ENCODE measurements at places on chromosomes 13 and 19.

- DNase-seq = no peak
These were observed 31.8 kb downstream of the GSX1 start for GRCh38 chr13:27824121-27824520.

DNA sequence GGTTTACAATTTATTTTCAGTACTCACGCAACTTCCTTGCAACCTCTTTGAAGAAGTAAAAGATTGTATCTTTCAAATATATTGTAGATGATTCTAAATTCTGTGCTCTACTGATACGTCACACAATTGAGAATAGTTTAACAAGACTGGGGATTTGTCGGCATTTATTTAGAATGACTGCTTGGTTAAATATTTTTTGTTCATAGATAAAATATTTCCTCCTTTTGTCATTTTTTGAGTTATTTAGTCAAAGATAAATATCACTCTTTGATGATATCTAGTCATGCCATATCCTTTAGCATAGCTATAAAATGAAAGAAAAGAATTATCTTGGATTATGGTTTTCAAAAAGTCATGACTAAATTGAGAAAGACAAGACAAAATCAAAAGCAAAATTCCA, 2747.8 kb downstream of the PCDH9 start:
- DNase-seq = no peak

GRCh38 chr19:17159466-17160393, 55.4 kb upstream of the USE1 start:
- DNase-seq = no peak

DNA sequence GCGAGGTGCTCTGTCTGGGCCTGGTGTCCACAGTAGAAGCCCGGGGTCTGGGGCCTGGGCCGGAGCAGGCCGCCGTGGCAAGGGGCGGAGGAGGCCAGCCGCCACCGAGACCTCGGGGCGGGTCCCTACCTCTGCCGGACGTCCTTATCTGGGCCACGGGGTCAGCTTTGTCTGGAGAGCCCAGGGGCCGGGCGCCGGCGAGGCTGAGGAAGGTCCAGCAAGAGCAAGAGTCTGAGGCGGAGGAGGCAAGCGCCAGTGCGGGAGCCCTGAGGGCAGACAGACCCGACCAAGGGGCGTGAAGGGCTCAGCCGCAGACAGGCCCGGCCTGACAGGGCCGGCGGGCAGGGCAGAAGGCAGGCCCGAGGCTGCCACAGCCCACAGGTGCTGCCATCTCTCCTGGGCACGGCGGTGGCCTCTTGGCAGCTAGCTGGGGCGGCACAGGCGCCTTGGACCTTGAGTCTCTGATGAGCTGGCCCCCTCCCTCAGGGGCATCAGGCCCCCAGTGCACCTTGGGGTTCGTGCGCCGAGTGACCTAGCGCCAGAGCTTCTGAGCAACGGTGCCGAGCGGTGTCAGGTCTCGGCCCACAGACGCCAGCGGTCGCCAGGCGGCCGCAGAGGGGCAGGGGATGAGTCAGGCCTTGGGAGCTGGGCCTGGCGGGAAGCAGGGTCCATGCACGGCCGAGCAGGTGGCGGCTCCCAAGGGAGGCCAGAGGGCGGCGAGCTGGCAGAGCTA, 19.1 kb upstream of the AKAP8 start:
- no peak for DNase-seq

DNA sequence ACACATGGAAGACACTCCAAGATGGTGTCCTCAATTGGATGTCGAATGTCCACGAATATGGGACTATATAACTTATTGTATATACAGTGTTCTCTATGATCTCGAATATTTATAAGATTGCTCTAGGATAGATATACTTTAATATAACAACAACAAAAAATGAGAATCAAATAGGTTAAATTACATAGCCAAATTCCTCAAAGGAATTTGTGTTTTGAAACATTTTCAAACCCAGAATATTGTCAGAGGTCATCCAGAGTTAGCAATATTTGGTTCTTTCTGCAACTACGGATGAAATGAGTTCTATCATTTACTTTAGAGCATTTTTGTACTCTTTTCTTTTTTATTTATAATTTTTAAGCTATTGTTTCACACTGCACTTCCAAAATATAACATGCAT, 857.8 kb downstream of the GPC5 start:
- DNase-seq = no peak

DNA sequence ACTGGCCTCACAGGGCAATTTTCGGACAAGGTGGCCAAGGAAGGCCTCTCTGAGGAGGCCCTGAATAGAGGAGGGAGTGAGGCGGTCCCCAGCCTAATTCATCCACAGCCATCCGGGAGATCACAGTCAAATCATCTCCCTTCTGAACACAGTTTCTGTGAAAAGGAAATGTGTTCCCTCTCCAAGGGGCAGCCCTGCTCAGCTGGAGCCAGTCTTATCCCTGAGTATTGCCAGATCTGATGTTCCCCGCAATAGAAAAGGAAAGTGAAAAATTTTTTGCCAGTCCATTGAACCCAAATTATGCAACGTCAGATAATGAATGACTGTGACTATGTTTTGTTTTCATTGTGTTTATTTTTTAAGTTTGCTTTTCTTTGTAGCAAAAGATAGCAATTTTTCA, 125.9 kb downstream of the SIPA1L3 start:
- DNase-seq = no peak

DNA sequence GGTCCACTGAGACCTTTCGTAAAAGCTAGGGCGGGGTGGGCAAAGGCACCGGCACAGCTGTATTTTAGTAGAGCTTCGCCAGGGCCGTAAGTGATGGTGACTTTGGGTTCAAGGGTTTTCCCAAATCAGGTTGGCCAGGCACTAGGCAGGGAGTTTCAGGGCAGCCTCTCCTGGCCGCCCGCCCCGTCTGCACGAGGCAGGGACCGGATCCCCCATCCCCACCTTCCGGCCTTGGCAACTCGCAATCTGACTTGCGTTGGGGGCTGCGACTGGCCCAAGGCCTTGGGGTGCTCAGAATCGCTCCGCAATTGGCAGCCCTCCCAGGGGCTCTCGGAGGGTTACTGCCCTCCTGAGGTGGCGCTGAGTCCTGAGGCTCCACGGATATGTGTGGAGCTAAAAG, 4.1 kb upstream of the ZIC5 start:
- no peak for DNase-seq

DNA sequence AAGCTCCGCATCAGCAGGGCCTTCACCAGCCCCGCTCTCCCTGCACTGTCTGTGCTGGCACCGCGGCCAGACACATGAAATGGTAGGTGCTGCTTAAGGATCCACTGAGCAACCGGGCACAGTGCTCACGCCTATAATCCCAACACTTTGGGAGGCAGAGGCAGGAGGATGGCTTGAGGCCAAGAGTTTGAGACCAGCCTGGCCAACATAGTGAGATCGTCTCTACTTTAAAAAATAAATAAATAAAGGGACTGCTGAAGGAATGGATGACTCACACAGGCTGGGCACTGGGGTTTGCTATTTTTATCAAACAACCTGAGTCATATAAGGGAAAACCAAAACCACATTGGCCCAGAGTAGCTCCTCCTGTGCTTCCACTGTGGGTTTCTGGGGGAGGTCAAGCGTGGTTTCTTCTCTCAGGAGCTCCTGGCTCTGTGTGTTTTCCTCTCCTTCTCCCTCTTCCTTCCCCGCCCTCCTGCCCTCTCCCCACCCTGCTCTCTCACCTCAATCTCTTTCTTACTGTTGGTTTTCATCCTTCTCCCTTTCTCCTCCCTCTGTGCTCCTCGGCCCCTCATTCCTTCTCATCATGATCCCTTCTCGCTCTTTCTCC, 21.3 kb downstream of the VRK3 start:
- DNase-seq = peak; percentile 46

GRCh38 chr13:32021785-32022184, 9.8 kb upstream of the FRY start:
- DNase-seq = no peak

DNA sequence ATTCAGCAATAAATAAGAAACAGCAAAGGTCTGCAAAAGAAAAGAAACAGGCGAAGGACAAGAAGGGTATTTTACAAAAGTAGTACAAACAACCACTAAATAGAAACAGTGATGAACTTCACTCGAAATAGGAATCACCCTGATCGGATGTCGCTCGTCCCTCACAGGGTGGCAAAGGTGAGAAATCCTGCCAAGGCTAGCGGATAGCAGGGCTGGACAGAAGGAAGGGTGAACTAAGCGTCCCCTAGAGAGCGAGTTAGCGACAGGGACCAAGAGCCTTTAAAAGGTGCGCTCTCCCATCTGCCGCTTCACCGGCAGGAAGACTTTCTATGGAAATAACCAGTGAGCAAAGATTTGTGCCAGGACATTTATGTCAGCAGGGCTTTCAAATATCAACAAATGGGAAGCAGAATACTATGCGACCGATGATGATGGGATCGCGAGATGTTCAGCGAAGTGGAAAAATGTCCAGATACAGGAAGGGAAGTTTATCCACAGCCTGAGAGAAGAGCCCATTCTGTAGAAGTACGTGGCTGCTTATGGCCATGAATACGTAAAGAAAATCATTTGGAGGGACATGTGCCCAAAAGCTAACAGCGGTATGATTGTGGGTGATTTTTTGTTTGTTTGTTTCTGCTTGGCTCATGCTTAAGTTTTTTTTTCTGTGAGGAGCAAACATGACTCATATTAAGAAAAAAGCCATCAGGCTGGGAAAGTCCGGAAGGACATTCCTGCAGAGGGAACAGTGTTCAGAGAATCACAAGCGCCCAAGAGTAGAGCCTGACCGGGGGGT, 18.9 kb downstream of the ELAVL1 start:
- peak; percentile 11 for DNase-seq

- DNase-seq = peak; percentile 58
These were observed 197.2 kb downstream of the RAP2A start for GRCh38 chr13:97631158-97631557.

GRCh38 chr13:40383132-40383531, 283.3 kb downstream of the FOXO1 start:
- peak; percentile 29 for DNase-seq

- no peak for DNase-seq
These were observed 21.8 kb downstream of the PROSER1 start for GRCh38 chr13:39016087-39016486.

DNA sequence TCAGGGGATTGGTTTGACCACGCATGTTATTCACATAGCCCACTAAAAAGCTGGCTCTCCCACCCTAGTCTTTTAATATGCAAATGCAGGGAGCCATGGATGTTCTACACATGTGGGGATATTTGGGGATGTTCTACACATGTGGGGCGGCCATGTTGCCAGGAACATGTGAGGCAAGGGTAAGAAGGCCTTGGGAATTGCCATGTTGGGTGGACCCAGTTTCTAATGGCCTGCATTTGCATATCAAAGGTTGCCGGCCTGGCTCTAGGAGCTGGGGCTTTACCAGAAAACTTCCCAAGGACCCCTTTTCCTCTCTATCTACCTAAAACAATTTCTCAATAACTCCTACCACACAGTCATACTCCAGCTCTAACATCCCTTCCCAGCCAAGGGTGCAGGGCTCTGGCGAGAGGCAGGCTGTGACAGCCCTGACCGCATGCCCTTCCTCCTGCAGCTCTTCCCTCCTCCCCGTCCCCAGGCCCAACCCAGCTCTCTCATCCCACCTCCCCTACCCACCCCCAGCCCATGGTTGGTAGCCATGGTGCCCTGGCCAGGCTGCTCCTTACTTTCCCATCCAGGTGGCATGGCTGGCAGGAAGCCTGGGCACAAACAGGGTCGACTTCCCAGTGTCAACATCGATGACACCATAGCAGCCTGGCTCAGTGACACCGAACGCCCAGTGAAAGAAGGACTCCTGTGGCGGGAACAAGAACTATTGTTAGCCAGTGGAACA, 11.0 kb downstream of the PEPD start:
- no peak for DNase-seq

DNA sequence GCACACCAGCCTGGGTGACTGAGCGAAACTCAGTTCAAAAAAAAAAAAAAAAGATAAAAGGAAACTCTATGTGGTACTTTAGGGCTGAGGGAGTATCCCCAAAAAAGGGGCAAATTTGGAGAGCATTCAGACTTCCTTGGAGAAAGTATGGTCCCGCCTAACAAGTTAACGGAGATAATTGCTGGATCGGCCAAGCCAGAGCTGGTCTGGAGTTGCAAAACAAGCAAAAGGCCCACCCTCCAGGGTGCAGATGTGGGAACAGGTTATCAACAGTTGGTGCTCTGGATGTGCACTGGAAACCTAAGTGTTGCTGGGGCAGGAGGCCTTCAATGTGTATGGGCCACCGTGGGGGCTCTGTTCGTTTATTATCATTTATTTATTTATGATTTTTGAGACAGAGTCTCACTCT, 2.8 kb downstream of the IQCN start:
- peak; percentile 32 for DNase-seq

- DNase-seq = no peak
These were observed 121.8 kb downstream of the STOML3 start for GRCh38 chr13:38868870-38869269.

DNA sequence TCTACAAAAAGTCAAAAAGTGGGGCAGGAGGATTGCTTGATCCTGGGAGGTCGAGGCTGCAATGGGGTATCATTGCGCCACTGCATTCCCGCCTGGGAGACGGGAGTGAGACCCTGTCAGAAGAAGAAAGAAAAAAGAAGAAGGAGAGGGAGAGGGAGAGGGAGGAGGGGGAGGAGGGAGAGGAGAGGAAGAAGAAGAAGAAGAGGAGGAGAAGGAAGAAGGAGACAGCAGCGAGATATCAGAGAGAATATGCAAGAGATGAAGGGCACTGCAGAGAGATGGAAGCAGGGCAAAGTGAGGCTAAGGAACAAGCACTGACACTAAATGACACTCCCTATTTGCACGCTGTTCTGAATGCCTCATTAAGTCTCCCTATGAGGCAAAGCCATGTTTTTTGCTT, 14.5 kb downstream of the CYP2F1 start:
- no peak for DNase-seq

- peak; percentile 91 for DNase-seq
These were observed 3.6 kb downstream of the LGALS7 start for GRCh38 chr19:38769635-38770211.

- DNase-seq = no peak
These were observed 620.0 kb upstream of the ATXN8OS start for GRCh38 chr13:69487576-69487975.

DNA sequence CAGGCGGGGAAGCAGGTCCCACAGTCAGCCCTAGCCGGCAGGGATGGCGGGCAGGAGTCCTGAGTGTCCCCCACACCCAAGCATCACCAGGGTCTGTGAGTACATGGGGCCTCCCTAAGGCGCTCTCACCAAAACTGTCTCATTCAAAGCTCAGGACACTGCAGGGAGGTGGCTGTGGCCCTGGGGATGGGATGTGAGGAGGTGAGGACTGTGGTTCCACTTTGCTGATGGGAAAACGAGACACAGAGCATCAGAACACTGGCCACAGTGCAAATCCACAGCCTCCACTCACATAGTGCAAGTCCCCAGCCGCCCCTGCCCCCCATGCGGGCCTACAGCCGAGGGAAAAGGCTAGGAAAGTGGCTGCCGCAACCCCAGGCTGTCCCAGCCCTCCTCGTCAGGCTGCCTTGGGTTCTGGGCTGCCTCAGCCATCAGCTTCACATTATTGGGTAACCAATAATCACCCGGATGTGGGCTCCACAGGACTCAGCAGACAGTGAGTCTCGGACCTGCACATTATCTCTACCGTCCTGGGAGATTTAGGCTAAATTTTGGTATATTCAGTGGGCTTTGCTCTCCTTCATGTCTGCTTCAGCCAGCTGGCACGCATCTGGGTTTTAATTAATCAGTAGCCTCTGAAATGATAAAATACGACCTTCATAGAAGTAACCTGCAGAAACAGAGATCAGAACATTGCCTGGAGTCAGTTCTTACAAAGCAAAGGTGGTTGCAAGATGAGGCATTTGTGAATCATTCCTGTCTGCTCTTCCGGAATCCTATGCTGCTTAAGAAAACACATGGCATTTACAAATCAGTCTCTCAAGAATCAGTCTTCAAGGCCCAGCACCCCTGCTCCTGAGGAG, 77.0 kb downstream of the SOX1 start:
- DNase-seq = no peak

GRCh38 chr13:106710266-106710665, 142.3 kb upstream of the ARGLU1 start:
- no peak for DNase-seq

GRCh38 chr19:3625996-3626472, 556 bp downstream of the CACTIN start:
- DNase-seq = peak; percentile 59
